Activated T-helper 1 cell treated with Interleukin-2 at 50 U/mL for 16 hours (primary cell): ENCODE measurements at places on chromosomes 2 and 18.

DNA sequence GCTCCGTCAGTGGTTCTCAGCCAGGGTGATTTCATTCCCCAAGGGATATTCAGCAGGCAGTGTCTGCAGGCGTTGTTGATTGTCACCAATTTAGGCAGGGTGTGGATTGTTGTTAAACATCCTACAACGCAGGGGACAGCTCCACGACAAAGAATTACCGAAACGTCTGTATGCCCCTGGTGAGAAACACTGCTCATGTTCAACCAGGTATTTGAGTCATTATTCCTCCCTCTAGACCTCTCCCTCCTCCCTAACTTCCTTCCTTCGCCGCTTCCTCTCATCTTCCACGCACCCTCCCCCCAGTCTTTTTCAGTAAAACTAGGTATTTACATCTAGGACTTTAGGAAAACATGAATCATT, 50.8 kb downstream of the NCK2 start:
- DNase-seq, result no peak

DNA sequence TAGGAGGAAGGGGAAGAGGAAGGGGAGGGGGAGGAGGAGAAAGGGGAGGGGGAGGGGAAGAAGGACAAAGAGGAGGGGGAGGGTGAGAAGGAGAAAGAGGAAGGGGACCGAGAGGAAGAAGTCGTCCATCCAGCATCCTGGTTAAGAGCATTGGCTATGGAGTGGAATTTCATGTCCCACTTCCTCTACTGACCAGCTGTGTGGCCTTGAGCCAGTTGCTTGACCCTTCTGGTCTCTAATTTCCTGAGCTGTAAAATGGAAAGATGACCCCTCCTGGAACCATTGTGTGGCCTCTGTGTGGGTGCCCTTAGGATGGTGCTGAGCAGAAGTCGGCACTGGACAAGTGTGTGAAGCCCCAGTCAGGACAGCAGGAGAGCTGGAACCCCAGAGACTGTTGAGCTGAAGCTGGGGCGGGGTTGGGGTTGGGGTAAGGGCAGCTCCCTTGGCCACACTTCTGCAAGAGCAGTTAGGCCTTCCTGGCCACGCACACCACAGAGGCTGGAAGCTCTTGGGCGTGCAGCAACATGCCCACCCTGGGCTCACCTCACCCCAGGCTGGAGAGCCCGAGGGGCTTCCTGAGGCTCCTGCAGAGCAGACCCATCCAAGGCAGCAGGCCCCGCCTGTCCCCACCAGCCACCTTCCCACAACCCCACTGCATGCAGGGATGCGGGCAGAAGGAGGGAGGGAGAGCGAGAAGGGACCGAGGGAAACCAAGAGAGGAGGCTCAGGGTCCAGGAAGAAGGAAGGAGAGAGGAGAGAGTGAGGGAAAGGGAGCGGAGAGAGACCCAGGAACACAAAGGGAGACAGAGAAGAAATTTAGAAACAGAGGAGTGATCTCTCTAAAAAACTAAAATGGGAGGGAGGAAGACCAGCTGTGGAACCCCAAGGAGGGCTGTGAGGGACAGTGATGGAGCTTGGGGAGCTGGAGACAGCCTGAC, 16.2 kb downstream of the ADRA2B start:
- no peak for DNase-seq

DNA sequence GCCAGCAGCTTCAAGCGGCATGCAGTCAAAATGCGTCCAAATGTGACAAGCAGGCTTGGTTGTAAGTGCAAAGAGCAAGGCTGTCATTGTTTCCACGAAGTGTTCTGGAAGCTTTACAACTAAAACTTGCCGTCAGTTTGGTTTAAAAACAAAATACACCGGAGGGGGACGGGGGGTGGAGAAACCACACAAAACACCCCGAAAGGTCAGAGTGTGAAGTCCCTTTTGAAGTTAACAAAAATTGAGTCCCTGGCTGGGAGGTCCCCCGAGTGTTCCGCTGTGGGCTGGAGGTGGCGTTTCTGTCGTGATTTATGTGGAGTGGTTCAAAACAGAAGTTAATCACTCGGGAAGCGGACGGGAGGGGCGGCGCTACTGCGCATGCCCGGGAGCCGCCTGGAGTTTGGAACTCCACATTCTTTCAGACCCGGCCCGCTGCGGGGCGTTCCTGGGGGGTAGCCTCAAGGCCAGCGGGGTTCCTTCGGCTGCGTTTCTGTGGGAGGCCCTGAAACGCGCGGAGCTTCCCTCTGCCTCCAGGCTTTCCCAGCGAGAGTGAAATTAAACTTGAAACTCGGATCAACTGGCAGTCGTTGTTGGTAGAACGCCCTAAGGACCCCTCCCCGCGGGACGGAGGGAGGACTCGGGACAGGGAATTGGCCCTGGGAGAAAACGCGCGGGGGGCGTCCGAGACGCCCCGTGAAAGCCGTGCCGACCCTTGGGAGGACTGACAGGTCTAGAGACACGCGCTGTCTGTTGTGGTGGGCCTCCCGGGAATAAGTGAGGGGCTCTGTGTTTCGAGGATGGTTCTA, 1.4 kb downstream of the TGIF1 start:
- peak; percentile 72 for DNase-seq

- DNase-seq, result no peak
Observed at GRCh38 chr2:205815673-205816072, 133.4 kb downstream of the NRP2 start.

DNA sequence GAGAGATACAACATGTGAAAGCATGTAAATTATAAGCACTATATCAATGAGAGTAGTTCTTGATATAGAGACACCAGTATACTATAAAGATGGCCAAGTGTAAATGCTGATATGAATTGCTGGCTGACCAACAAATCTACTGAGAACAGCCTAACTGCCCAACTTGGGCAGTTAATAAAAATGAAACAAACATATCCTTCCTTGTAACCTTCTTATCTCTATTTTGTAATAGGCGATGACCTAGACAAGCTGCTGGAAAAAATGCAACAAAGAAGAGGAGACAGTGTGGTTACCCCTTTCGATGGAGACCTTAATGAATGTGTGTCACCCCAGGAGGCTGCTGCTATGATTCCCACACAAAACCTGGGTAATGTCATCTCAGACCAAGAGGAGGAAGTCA, 148.7 kb downstream of the ESCO1 start:
- DNase-seq, result no peak
